Stimulated activated CD8-positive, alpha-beta memory T cell treated with anti-CD3 and anti-CD28 coated beads, Interleukin-4, amount 100 ng/mL, for 4 hours (primary cell): ENCODE measurements at places on chromosomes 6 and 20.

- DNase-seq = no peak
These were observed 126.9 kb upstream of the ARMC2 start for GRCh38 chr6:108721286-108721685.

- no peak for DNase-seq
These were observed 101.1 kb downstream of the ZFAND3 start for GRCh38 chr6:37920667-37921066.

DNA sequence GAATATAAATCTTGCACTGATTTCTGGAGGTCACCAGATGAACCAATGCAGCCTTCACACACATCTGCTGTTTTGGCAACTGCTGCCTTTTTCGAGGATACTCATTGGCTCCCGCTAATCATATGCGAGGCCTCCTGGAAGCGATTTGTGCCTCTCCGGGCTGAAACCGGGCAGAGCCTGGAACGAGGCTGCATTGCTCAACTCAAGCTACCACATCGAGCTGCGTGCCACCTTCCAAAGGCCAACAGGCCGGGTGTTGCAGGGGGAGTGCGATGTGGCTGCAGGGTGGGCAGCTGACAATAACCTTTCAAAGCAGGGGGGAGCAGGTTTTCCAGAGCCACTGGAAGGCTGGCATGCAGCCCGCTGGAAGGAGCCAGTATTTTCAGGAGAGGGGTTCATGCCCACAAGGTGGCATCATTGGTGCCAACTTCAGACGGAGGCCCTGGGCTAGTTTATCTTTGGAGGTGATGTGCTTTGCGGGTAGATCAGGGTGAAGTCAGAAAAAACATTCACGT lies 122.6 kb upstream of the IFNGR1 start:
- DNase-seq = peak; percentile 11

GRCh38 chr20:51125780-51126179 lies 102.9 kb upstream of the KCNG1 start:
- no peak for DNase-seq

GRCh38 chr20:13142143-13142542 lies 78.9 kb upstream of the ISM1 start:
- DNase-seq = no peak

DNA sequence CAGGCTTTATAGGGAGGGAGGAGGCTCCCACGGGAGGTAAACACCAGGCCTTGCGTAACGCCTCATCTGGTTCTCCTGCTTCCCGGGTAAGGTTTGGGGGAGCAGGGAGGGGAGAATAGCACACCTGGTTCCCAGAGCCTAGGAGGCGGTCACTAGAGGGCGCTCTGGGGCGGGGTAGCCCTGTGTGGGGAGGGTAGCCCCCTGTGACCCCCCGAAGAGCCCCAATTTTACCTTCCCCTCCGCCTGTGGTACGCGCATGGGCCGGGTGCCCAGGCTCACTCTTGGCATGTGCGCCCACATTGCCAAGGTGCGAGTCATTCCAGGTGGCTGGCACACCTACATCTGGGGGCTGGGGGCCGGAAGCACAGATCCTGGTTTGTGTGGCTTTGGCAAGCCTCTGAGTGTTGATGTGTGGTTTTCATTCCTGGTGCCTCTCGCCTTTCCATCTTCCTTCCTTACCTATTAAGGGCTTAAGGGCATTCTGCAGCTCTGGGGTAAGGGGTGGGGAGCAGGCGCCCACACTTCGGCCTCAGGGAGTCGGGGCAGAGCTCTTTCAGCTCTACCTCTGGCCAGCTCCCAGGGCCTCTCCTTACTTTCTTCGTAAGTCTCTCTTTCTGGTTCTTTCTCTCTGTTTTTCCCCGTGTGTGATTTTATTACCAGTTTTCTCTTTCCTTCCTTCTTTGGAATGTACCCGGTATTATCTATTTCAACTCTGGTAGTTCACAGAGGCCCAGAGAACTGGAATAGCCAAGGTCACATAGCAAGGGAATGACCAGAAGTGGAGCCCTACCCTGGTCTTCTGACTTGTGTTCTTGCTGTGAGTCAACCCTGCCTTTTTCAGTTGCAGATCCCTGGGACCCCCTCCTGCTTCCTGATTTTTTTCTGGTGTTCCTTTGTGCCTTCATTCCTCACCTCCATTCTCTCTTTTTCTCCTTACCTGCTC lies 492 bp upstream of the RNF39 start:
- no peak for DNase-seq

DNA sequence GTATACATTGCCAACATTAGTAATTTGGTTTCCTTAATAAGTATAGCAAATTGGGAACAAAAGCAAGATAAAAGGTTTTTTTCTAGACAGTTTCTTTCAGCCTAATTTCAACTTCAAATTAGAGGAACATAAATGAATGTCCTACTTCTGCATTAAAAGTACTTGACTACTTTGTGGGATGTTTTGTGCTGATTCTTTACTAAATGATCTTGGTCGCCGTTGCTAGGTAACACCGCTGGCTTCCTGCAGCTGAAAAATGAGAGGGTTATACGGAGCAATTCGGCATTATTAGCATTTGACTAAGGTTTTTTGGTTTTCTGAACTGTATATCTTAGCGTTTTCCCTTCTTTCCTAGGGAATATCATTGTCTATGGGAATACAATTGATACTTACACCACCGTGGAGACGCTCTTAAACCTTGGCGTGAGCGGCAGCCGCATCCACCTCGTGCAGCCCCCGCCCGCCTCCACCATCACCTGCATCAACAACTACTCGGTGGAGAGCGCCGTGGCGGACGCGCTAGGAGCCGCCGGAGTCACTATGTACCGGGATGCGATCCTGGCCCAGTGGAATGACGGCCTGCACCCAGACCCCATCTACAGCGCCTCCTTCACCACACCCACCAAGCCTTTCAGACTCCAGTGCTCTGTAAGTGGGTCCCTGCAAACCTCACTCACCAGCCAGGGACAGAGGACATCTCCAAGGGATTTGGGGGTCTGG lies 90.9 kb upstream of the INSM1 start:
- no peak for DNase-seq

- no peak for DNase-seq
These were observed 45.5 kb downstream of the PCNA start for GRCh38 chr20:5074232-5074674.

DNA sequence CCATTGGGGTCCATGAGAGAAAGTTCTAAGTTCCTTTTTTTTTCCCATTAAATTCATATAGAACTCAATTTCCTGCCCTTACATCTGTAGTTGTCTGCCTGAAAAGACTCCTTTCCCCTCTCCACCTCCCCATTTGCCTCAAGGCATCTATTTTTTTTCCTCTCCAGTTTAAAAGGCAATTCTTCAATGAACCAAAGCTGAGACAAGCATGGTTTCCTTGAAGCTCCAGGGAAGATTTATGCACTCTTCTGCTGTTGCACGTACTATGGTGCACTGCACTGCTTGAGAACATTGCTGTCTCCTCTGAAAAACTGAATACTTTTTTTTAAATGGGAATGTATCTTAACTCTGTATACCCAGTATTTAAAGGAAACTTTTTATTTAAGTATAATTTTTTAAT lies 465.2 kb downstream of the CD83 start:
- no peak for DNase-seq

GRCh38 chr6:165889636-165890403 lies 226.8 kb upstream of the PDE10A start:
- DNase-seq = no peak

- DNase-seq = no peak
These were observed 92.5 kb downstream of the SPTLC3 start for GRCh38 chr20:13101276-13101675.

DNA sequence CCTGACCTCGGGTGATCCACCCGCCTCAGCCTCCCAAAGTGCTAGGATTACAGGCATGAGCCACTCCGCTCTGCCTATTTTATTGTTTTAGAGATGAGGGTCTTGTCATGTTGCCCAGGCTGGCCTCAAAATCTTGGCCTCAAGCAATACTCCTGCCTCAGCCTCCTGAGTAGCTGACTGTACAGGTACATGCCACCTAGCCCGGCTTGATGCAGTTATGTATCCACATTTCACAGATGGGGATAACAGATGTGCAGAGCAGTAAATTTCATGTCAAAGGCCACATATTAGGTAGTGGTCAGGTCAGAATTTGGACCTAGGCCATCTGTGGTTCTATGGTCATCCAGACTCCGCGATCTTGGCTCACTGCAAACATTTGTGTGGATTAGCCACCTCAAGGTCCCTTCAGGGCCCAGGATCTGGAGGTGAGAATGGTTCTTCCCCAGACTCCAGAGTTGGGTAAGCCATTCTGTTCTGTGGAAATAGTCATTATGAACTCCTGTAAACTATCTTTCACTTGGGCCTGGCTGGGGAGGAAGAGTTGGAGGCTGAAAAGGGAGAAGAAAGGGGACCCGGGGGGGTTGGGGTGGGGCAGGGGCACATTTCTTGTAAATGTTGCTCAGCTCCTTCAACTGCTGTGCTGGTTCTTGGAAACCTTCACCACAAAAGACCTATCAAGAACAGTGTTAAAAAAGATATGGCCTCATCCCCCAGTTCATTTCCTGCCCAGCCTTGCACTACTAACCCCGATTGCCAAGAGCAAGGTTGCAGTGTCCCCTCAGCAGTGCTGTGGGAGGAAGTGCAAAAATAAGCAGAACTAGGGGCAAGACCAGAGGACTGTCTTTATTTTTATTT lies 13.0 kb downstream of the PIM1 start:
- no peak for DNase-seq

DNA sequence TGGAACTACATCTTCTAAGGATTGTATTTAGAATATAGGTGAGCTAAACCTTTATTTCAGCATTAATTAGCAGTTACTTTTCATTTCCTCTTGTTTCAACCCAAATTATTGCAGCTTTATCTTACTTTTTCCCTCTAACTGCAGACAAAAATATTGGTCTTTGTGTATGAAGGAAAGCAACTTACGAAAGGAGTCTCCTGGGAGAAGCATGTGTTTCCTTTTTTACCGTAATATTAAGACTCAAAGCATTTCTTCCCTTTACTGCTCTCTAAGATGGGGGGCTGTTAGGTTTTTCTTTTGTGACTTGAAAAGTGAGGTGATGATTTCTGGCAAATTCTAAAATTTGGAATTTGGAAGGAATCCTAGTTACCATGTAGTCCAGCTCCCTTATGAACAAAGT lies 111.0 kb downstream of the TCP11 start:
- DNase-seq = no peak

- no peak for DNase-seq
These were observed 7.9 kb upstream of the BLCAP start for GRCh38 chr20:37535443-37536132.

- DNase-seq = no peak
These were observed 1001.9 kb upstream of the FLRT3 start for GRCh38 chr20:15339264-15339663.

GRCh38 chr6:31900917-31901414 lies 920 bp downstream of the ZBTB12 start:
- DNase-seq = no peak

DNA sequence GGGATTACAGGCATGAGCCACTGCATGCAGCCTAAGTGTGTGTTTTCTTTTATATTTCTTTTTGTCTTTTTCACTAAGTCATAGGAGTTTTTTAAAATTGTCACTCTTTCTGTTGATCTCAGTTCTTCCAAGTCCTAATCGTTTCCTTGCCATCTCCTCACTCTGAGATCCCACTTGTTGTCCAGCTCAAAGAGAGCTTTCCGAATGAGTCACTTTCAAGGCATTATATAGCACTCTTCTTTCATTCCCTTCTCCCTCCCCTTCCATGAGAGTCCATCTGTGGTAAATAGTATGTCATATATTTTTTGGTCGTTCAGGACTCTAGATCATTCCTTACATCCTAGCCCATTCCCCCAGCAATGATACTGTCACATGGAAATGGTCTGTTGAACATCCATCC lies 4.3 kb downstream of the VAPB start:
- no peak for DNase-seq

DNA sequence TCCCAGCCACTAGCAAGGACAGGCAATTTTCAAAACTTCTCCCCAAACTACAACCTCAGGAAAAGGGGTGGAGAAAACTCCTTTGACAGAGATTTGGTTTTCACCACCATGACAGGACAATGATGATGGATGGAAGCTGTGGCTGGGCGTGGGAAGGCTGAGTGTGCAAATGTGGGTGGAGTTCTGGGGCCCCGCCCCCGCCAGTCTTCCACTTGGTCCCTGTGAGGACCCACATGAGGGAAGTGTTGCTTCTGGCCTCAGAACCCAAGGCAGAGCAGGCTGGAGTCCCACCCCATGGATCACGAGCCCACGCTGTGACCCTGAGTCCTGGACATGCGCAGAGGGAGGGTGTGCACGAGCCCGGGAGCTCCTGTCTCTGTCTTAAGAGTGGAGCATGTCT lies 21.5 kb upstream of the MRGBP start:
- no peak for DNase-seq

DNA sequence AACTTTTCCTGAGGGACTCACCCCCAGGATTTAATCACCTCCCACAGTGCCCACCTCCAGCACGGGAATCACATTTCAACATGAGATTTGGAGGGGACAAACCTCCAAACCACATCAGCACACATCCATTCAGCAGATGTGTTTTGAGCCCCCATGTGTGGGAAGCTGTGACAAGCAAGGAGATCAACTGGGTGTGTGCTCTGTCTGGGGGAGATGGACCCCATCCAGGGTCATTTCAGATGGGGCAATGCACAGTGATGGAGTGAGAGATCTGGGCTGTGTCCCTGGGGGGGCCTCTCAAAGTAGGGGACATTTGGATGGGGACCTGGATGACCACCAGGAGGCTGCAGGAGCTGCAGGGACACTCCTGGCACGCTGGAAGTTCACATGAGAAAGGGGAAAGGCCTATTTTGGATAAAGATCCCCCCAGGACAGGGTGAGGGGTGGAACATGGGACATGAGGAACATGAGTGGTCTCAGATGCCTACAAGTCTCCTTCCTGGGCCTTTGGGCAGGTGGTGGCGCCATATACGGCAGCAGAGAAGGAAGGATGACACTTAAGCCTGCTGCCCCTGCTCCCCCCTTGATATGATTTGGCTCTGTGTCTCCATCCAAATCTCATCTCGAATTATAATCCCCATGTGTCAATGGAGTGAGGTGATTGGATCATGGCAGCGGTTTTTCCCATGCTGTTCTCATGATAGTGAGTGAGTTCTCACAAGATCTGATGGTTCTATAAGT lies 49.6 kb downstream of the SLC2A10 start:
- DNase-seq = no peak

GRCh38 chr20:93641-94040 lies 6.2 kb downstream of the DEFB125 start:
- no peak for DNase-seq
